Activated CD4-positive, alpha-beta T cell treated with anti-CD3 and anti-CD28 coated beads, Interleukin-2, amount 50 U/mL, for 48 hours (primary cell): ENCODE measurements at places on chromosomes 5 and 9.

- DNase-seq = no peak
Measured at GRCh38 chr5:149740866-149741459, 10.9 kb downstream of the PPARGC1B start.

GRCh38 chr9:118652258-118652657 lies 717.0 kb downstream of the BRINP1 start:
- DNase-seq = no peak

- no peak for DNase-seq
Measured at GRCh38 chr9:125565126-125565525, 141.9 kb downstream of the MAPKAP1 start.

- no peak for DNase-seq
Measured at GRCh38 chr9:120324461-120324860, 255.5 kb downstream of the CDK5RAP2 start.

- no peak for DNase-seq
Measured at GRCh38 chr9:127711831-127712274, 3.6 kb downstream of the PTRH1 start.

DNA sequence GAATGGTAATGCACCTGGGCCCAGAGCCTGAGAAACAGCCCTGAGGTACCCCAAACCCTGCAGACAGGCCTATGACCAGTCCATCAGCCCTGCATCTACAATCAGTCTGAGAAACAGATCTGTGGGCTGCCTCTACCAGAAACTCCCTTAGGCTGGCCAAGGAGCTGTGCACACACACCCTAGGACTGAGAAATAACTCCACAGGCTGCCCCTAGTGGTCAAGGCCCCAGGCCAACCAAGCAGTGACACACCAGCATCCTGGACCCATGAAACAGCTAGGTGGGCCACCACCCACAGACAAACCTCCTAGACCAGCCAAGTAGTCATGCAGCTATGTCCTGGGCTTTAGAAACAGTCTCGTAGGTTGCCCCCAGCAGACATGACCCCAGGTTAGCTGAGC lies 253.6 kb upstream of the VLDLR start:
- no peak for DNase-seq

DNA sequence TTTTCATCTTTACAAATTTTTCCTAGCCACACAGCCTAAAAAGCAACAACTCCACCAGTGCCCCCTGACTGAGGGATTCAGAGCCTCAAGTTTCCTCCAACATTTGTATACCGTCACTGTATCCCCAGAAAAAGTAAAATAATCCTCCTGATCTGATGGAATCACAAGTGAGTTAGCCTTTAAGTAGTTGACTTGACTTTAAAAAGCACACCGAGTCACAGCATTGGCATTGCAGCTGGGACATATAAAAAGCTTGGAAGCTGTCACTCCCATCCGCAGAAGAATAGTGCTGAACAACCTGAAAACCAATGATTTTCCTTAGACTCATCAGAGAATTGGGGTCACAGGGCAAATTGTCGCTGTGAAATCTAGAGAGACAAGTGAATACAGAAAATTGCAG lies 41.6 kb upstream of the FBN2 start:
- DNase-seq = no peak

- no peak for DNase-seq
Measured at GRCh38 chr5:78964889-78965288, 20.2 kb downstream of the ARSB start.

DNA sequence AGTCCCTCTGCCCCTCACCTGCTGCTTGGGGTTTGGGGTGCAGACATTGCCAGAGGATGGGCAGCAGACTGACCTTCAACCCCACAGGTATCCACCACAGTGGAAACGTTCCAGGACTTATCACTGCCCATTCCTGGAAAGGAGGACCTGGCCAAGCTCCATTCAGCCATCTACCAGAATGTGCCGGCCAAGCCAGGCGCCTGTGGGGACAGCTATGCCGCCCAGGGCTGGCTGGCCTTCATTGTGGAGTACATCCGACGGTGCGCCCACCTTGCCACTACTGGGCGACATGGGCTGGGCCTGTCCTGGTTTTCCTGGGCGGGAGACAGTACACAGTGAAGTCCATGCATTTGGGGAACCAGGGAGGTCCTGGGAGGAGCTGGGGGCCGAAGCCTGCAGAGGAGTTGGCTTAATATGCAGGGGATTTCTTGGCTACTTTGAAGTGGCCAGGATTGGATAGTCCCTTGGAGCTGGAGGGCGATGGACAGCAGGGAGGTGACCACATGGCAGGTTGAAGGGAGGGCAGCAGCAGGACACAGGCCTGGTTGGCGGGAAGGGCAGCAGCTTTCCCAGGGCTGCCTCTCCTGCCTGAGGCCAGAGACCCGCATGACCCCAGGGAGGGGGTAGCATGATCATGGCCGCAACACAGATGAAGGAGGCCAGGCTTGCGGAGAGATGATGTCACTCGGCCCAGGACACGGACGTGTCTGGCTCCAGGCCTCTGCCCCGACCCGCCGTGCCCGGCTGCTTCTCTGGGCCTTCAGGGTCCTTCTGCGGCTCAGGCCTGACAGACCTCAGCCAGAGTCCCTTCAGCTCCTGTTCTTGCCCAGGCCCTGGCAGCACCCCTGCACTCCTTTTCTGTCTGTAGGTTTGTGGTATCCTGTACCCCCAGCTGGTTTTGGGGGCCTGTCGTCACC lies 34.6 kb downstream of the USP20 start:
- no peak for DNase-seq

GRCh38 chr5:115329475-115329874 lies 33.0 kb upstream of the CCDC112 start:
- DNase-seq = no peak

DNA sequence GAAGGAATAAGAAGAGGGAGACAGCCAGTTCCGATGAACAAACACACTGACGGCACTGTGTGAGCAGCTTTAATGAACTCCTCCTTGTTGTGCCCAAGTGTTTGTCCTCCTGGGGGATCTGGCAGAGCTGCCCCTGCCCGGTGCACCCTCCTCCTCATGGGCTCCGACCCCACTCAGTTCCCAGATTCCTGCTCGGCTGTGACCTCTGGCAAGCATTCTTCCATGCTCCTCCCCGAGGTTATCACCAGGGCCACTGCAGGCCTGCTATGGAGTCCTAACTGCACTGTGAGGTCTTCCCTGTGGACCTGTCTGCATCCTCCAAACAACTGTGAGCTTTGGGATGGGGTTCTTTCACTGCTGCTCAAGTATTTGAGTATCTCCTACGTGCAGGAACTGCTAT lies 142.2 kb downstream of the DCP2 start:
- no peak for DNase-seq

DNA sequence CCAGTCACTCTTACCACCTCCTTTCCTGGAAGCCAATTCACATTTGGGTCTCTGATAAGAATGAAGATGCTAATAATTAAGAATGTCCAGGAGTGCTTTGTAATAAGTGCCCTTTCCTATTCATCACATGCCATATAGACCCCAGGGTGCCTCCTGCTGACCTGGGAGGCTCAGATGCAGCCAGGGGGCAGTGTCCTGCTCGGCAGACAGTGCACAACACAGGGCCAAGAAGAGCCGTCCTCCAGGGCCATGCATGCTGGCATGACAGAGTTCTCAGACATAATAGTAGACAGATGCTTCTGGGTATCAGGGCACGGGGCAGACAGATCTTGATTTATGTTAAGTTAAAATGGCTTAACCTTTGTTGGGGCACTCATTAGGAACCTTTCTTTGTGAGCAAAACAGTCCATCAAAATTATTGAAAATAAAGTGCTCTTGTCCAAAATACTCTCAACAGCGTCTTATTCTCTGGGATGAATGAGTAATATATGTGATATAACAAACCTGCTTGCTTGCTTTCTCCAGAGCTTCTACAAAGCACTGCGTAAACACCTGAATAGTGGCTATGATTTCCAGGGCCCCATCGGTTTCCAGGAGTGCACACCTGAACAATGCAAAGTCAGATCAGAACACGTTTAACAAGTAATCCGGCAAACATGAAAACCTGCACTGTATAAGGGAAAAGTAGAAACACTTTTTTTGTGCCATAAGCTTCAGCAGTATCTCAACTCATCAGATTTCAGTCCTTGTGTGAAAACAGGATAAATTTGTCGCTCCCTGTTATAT lies 192.7 kb downstream of the FANCC start:
- DNase-seq = no peak

DNA sequence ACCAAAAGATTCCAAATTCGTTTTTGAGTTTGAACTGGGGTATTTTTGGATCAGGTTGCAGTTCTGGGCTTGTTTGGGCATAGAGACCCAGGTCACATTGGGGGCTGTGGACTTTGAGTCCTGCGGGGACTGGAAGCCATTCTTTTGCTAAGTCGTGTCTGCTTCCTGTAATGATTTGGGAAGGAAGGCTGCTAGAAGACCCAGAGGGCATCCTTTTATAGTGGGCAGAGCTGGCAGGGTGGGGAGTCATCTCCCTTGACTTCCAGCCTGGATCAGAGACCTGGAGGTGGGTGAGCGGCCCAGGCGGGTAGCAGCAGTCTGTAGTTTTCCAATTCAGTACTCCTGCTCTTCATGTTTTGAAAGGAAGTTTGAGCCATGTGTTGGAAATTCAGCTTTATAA lies 11.3 kb downstream of the ZNF618 start:
- DNase-seq = no peak

GRCh38 chr5:141363952-141364660 lies at the start of gene PCDHGA5:
Gene PCDHGA5, plus strand, starts transcription at chr5:141364162. Its CDS starts 169 bp downstream, at chr5:141364331.
- no peak for DNase-seq

DNA sequence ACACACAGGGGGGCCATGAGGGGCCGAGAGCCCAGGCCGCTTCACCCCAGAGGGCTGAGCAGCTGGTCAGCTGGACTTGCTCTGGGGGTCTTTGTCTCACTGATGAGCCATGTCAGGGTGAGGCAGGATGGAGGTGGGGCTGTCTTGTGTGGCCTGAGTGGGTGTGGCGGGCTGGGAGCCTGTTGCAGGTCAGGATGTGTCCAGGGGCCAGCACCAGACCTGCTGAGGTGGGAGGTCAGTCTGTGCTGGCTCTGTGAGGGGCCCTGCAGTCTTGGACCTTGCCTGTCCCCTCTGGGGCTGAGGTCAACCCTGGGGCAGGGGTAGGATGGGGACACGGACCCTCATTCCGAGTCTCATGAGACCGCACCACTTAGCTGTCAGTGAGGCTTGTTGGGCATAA lies 56.9 kb downstream of the RXRA start:
- DNase-seq = no peak

- DNase-seq = no peak
Measured at GRCh38 chr5:53569453-53569852, 9.0 kb downstream of the NDUFS4 start.

DNA sequence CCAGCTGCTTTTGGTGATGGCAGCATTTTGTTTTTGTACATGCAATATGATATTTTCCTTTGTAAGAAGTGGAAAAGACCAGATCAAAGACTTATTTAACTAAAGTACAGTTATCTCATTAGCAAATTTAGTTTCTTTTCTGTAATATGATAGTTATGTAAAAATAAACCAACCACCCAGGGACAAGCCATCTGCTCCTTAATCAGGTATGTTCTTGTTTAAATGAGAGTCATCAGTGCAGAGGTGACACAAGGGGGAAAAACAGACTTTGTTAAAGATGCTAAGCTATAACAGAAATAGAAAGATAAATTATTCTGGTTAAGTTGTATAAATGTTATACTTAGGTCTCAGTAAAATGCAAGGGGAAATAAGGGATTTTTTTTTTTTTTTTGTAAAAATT lies 805.7 kb upstream of the SEMA6A start:
- no peak for DNase-seq

DNA sequence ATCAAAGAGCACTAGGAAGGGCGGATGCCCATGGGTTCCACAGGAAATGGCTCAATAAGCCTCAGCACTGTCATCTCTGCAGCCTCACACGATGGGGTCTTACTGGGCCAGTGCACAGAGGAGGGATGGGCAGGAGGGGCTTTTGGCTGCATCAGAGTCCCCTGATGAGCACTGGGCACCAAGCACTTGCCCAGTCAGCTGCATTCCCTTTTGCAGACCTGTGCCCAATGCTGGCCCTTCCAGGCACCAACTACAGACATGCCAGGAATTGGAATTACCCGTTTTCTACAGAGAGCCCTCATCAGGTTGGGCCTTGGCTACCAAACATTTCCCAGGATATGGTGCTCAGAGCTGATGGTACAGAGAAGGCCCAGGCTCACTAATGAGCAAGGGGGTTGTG lies 182.5 kb downstream of the HSPA4 start:
- DNase-seq = no peak

DNA sequence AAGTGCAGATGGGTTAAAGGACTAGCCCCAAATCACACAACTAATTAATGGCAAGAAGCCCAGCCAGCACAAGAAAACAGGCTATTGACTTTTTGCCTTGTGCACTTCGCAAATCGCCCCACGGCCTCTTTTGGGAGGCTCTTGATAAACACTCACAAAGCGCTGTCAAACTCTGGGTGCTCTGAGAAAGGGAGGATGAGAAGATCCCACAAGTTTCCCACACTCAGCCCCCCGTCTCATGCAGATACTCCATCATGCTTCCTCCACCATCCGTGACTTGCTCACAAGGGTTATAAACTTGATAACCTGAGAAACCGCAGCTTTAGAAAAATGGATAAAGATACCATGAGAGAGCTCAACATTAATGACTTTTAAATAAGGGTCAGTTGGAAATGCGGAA lies 219.7 kb downstream of the EBF1 start:
- DNase-seq = no peak

DNA sequence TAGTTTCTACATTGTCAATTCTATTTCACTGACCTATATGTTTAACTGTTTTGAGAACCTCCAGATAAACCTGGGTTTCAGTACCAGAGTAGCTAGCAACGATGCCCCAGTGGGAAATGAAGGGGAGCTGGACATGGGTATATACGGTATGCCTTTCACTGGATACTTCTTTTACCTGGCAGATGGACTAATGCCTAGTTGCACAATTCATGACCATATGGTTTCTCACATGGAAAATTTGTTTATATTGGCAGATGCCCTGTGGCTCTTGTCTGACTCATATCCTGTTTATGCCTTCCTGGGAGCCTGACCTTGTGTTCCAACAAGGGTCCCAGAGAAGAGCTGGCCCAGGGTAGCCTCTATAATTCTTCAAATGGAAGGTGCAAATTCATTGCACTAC lies 144.1 kb downstream of the MAT2B start:
- no peak for DNase-seq

DNA sequence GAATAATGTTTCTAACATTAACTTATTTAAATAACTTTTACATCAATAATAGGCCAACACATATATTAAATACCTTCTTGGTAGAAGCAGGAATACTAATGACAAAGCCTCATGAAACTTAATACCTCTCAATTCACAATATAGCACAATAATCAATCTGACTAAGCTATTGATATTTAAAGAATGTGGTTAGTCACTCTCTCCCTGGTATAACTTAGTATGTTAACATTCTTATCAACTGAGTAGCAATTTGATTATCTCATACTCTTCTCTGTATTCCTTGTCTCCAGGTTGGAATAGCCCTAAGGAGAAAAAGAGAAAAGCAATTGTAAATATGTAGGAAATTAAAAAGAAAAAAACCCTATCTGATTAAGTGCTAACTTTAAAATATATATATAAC lies 4.9 kb upstream of the PGGT1B start:
- no peak for DNase-seq

- no peak for DNase-seq
Measured at GRCh38 chr9:121368745-121369144, 1.3 kb downstream of the STOM start.

DNA sequence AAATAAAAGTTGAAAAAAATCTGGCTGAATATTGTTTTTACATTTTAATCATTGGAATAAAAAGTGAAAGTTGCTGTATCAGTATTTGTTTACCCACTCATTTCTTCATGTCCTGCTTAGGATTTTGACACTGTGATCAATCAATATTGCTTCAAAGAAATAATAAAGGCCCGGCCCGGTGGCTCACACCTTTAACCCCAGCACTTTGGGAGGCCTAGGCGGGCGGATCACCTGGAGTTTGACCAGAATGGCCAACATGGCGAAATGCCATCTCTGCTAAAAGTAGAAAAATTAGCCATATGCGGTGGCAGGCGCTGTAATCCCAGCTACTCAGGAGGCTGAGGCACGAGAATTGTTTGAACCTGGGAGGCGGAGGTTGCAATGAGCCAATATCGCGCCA lies 93.7 kb upstream of the CTNND2 start:
- DNase-seq = no peak
